Activated CD8-positive, alpha-beta memory T cell treated with anti-CD3 and anti-CD28 coated beads, Interleukin-2, amount 50 U/mL, for 4 hours (primary cell): ENCODE measurements at places on chromosomes 6 and 20.

- no peak for DNase-seq
Observed at GRCh38 chr6:129860908-129861665, at the start of gene TMEM244. TMEM244 (minus strand) TSS chr6:129861315; CDS start chr6:129861188, 127 bp downstream.

DNA sequence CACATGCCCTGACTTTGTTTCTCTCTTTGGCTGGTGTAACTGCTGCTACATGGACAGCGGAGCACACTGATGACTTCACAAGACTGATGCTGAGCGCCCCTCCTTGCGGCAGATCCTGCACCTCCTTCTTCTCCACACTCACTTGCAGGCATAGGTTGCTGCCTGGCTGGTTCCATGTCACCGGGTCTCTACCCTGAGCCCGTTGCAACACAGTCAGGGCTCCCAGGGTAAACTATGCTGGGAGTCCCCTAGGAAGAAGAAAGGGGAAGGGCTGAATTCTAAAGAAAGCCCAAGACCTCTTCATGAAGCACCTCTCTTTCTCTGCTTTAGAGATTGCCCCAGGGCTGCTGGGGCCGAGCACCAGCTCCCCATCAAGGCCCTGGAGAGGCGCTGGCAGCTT lies 83.3 kb upstream of the DUSP22 start:
- DNase-seq: no peak

- DNase-seq: no peak
Observed at GRCh38 chr6:137762168-137763090, 104.6 kb upstream of the TNFAIP3 start.

DNA sequence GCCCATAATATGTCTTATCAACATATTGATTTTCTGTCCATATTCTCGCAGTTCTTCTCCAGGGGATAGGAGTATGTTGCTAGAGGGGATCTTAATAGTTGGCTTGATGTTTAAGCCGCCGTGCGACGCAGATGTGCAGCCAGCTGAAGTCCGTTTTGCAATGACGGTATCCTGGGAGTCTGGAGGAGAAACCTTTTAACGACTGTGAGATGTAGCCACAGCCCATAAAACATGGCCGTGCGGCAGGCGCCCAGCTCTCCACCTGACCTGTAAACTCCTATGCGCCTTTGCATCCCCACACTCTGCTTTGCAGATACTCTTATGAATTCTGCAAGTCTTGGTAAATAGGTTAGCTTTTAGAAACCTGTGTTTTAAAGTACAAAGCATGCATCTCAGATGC lies 36.9 kb downstream of the BMP6 start:
- no peak for DNase-seq

GRCh38 chr6:14858808-14859207 lies 387.1 kb upstream of the JARID2 start:
- DNase-seq: no peak

DNA sequence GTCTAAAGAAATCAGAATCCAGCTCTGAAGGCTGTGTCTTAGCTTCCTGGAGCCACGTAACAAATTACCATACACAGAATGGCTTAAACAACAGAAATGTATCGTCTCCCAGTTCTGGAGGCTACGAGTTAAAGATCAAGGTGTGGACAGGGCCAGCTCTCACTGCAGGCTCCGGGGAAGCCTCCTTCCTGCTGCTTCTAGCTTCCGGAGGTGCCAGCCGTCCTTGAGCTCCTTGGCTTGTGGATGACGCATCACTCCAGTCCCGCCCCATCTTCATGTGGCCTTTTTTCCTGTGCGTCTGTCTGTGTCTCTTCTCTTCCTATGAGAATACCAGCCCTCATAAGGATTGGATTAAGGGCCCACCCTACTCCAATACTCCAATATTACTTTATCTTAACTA lies 319.1 kb upstream of the QKI start:
- no peak for DNase-seq

DNA sequence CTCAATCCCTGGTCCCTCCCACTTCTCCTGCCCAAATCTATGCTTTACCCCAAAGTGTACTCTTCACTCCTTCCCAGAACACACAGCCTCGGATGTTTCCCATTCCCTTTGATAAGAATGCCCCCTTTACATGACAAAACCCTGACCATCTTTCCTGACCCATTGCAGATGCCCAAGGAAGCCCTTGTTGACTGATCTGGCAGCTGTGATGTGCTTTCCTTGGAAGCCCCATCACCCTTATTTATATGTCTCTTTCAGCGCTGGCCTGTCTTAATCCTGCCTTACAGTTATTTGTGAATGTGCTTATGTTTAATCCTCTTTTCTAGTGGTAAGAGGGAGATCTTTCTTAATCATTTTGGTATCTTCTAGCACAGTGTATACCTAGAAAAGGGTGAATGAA lies 523.1 kb downstream of the CD83 start:
- no peak for DNase-seq

- DNase-seq: no peak
Observed at GRCh38 chr6:88612631-88613030, 350.8 kb downstream of the RNGTT start.

GRCh38 chr6:157272866-157273755 lies 50.2 kb downstream of the TMEM242 start:
- no peak for DNase-seq

GRCh38 chr20:25253606-25254275 lies 5.9 kb downstream of the PYGB start:
- DNase-seq: no peak

GRCh38 chr6:137870308-137870644 lies 3.2 kb downstream of the TNFAIP3 start:
- DNase-seq: no peak

- no peak for DNase-seq
Observed at GRCh38 chr6:144793744-144794143, 508.6 kb downstream of the UTRN start.

- no peak for DNase-seq
Observed at GRCh38 chr6:31473780-31474761, 23.9 kb upstream of the MICB start.

- no peak for DNase-seq
Observed at GRCh38 chr6:150741633-150742200, 123.8 kb upstream of the MTHFD1L start.

- DNase-seq: no peak
Observed at GRCh38 chr6:1122083-1122482, 189.8 kb upstream of the FOXQ1 start.

DNA sequence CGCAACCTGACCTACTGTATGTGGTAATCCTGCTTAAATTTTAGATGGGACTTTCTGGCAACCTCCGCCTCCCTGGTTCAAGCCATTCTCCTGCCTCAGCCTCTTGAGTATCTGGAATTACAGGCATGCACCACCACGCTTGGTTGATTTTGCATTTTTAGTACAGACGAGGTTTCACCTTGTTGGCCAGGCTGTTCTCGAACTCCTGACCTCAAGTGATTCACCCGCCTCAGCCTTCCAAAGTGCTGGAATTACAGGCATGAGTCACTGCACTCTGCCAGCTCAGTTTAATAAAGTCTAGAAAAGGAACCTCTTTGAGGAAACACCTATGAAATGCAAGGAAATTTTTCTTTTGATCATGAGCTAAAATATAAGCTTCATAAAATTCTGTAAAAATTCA lies 9.0 kb upstream of the PLCB4 start:
- DNase-seq: no peak

- DNase-seq: peak; percentile 59
Observed at GRCh38 chr20:17536944-17537444, 5.8 kb upstream of the BFSP1 start.

- DNase-seq: no peak
Observed at GRCh38 chr20:11451793-11452291, 465.9 kb upstream of the BTBD3 start.

- DNase-seq: no peak
Observed at GRCh38 chr6:24052590-24052961, 73.4 kb upstream of the NRSN1 start.

GRCh38 chr6:1873781-1874180 lies 264.1 kb downstream of the FOXC1 start:
- DNase-seq: no peak

GRCh38 chr6:56037601-56038000 lies 162.2 kb upstream of the BMP5 start:
- DNase-seq: no peak

GRCh38 chr20:37202267-37202943 lies 23.1 kb upstream of the MROH8 start:
- DNase-seq: peak; percentile 24

DNA sequence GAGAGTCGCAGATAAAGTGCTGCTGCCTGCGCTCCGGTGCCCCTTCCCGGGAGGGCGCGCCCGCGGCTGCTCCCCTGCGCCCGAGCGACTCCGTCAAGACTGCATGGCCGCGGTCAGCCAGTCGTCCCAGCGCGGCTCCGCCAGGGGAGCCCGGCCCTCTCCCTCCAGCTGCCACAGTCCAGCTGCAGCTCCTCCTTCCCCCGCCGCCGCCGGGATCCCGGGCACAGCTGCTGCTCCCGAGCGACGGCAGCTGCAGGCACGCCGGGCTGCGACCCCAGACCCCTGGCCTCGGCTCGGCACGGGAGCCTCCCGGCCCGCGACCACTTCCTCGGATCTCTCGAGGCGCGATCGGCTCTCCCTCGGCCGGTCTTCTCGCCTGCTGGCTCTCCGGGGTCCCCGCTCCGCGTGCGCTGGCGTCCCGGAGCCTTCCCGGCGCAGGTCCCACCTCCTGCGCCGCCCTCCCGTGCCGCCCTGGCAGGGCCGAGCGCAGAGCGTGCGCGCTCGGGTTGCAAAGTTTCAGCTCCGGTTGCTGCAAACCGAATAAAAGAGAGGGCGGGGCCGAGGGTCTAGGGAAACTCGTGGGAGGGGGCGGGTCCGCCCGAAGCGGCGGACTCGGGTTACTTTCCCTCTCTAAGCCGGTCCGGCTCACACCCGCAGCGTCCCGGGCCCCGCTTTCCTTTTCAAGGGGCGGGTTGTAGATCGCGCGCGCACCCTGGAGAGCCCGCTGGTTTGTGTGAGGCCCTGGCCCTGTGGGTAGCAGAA lies at the start of gene CNKSR3:
Gene CNKSR3, minus strand, starts transcription at position 542 of the 762 bp plus-strand sequence. CDS start 571 bp downstream, outside the sequence.
- DNase-seq: no peak

DNA sequence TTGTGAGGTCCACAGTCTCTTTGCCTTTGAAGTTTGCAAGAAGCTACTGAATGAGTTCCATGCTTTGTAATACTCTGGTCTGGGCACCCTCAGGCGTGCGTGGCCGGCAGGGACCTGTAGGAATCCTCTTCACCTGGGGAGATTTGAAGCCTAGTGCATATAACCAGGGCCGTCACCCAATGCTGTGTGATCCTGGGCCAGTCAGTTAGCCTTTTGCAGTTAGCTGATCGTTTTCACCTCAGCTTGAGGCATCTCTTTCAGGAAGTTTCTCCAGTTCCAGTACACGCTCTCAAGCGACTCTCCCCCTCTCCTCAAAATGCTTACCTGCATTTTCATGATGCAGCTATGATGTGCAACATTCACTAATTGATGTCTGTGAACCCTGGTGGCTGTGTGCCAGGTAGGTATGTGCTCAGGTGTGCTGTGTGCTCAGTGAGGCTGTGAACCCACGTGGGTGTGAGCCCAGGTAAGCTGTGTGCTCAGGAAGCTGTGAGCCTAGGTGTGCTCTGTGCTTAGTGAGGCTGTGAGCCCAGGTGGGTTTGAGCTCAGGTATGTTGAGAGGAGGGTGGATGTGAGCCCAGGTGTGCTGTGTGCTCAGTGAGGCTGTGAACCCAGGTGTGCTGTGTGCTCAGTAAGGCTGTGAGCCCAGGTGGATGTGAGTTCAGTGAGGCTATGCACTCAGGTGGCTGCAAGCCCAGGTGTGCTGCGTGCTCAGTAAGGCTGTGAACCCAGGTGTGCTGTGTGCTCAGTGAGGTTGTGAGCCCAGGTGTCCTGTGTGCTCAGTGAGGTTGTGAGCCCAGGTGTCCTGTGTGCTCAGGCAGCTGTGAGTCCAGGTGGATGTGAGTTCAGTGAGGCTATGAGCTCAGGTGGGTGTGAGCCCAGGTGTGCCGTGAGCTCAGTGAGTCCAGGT lies 120.4 kb downstream of the PHACTR3 start:
- no peak for DNase-seq

DNA sequence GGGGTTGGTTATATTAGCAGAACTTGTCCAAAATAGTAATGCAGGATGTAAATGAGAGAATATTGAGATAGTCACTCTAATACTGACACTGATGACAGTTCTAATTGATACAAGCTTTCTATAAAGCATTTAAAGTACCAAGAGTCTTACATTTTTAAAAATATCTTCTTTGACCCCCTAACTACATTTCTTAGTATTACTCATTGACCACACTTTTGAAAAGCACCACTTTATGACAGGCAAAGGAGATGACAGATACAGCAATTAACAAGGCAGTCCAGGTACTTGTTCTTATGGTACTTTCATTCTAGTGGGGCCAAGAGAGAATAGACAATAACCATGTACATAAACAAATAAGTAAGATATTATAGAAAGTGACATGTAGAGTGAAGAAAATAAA lies 139.4 kb upstream of the EYA4 start:
- no peak for DNase-seq

- DNase-seq: no peak
Observed at GRCh38 chr20:12614764-12615163, 394.0 kb upstream of the SPTLC3 start.

DNA sequence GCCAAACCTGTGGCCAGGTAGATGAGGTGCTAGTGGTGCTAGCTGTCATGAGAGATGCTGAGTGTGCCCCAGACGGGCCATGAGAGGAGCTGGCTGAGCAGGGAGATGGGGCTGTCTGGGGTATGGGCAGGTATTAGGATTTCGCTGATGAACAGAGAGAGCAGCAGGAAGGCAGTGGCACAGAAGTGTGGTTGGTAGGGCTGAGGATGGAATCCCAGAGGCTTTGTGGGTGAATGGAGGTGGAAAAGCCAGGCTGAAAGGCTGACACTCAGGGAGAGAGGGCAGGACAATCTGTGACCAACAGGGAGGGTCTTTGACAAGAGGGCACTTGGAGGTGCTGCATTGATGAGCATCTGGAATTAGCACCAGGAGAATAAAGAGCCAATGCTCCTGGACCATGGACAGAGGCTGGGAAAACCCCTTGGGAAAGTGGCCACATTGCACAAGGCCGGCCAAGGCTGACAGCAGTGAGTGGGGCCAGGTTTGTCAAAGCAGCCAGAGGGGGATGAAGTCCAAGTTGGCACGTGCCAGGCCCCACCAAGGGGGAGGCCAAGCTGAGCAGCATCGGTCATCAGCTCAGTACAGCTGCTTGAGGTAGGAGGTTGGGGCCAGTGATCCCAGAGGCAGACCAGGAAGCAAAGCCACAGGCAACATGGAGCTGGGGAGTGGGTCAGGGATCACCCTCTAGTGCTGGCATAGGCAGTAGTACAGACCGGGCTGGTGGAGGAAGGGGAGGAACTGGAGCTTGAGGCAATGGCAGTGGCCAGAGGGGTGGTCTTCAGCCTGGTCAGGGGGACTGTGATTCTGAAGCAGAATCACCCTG lies 19.7 kb upstream of the SGK2 start:
- DNase-seq: no peak

DNA sequence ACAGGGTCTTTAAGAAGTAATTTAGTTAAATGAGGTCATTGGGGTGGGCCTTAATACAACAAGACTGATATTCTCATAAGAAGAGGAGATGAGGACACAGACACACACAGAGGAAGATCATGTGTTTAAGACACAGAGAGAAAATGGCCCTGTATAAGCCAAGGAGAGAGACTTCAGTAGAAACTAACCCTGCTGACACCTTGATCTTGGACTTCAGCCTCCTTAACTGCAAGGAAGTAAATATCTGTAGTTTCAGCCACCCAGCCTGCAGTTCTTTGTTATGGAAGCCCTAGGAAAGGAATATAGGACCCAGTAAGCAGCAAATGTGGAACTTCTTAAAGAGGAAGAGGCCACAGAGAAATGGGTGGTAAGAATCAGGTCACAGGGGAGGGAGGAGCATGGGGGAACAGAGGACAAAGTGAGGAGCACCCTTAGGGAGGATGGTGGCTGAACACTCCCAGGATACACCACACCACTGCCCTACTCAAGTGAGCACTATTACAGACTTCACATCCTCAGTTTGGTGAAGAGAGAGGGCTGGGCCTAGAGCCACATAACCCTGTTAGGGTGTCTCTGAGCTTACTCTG lies 762 bp downstream of the SIRPB1 start:
- no peak for DNase-seq

GRCh38 chr20:59125332-59125731 lies 38.3 kb upstream of the ZNF831 start:
- DNase-seq: no peak
